Caki2 (cell line): ENCODE measurements at places on chromosomes 12 and 14.

DNA sequence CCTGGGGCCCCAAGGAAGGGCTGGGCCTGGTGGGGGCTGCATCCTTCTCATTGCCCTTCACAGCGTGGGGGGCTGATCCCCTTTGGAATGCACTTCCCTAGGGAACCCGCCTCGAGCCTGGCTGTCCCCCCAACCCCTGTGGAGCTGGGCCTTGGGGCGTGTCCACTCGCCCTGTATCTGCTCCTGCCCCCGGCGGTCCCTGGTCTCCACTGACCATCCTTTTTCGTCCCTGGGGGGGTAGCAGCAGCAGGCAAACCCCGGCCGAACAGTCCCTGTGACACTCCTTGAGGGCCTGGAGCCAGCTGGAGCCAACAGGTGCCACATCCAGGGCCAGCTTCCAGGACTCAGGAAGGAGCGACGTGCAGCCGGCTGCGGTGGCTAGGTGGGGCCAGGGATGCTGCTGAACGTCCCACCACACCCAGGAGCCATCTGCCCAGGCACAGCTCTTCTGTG, 9.4 kb upstream of the GPR132 start:
- no peak for DNase-seq

- DNase-seq, result no peak
These were observed 4.5 kb upstream of the MIA2 start for GRCh38 chr14:39229222-39229543.

GRCh38 chr12:128644664-128645296, 179.0 kb downstream of the SLC15A4 start:
- no peak for DNase-seq

DNA sequence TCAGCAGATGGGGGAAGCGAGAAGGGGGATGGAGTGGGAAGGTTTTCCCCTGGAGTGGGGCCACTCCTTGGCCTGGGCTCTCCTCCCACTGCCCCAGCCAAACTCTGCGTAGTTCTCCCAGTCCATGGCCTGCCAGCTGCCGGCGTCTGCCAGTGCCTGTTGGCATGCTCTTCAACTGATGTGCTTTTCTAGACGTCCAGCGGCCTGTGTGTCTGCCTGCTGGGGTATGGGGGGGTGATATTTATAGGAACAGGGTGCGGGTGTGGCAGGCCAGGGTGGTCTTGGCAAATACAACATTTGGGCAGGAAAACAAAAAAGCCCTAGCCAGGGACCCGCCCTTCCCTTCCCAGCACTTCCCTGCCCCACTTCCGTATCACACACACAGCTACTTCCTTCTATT, 786.3 kb upstream of the NOVA1 start:
- DNase-seq, result no peak

DNA sequence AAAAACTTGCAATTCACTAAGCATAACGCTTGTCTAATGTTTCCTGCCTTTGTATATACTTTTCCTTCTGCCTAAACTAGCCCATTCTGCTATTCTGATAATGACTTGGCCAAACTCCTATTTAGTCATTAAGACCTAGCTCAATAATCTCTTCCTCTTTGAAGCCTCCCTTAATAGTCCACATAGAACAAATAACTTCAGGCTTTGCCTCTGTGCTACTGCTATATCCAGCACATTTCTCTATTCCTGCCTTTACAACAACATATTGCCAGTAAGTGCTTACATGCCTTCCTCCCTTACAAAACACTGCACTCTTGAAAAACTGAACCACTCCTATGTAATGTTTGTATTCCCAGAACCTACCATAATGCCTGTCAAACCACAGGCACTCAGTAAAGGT, 13.8 kb downstream of the PRICKLE1 start:
- DNase-seq, result no peak

- DNase-seq, result peak; percentile 29
These were observed 67.2 kb downstream of the RIC8B start for GRCh38 chr12:106841510-106842302.

GRCh38 chr12:16833376-16834015, 227.5 kb upstream of the LMO3 start:
- DNase-seq, result no peak

GRCh38 chr12:102350070-102350469, 130.3 kb downstream of the IGF1 start:
- no peak for DNase-seq

- no peak for DNase-seq
These were observed 9.9 kb downstream of the SERPINA10 start for GRCh38 chr14:94282991-94283723.

- DNase-seq, result peak; percentile 87
These were observed at the start of gene PLEKHG3 for GRCh38 chr14:64704143-64704742. Gene PLEKHG3, plus strand, starts transcription at chr14:64704424. Its CDS starts 23,208 bp downstream, at chr14:64727632.

GRCh38 chr12:112518365-112518735, 99.6 kb downstream of the PTPN11 start:
- DNase-seq, result no peak

- DNase-seq, result no peak
These were observed 62.4 kb upstream of the PSMC1 start for GRCh38 chr14:90193925-90194324.

DNA sequence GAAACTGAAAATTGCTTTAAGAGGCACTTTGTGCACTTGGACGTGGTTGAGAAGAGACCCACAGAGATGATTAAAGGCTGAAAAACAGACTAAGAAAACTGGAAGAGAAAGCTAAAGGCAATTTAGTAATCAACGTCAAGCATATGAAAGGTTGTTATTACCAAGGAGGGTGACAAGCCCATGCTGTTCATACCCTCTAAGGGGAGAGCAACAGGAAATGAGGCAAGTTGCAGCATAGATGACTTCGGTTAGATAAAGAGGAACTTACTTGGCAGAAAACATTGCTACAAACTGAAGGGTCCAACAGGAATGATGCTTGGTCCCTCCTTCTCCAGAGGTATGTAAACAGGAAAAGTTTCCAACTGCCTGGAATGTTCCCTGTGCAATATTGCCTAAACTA, 107.8 kb downstream of the DUSP6 start:
- DNase-seq, result no peak

- DNase-seq, result no peak
These were observed 12.0 kb downstream of the MEG3 start for GRCh38 chr14:100837805-100838350.

GRCh38 chr12:11863478-11863906, 207.2 kb upstream of the BCL2L14 start:
- no peak for DNase-seq

DNA sequence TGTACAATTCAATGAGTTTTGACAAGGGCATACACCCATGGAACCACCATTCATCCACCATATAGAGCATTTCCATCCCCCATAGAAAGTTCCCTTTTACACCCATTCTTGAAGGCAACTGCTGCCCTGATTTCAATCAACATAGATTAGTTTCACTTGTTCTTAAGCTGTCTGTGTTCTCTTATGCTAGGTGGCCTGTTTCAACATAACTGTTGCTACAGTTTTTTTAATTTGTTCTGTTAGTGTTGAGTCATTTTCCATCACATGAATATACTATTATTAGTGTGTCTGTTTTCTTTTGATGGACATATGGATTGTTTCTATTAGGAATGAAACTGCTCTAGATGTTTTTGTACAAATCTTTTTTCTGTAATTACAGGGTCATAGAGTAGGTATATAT, 123.4 kb downstream of the PTPRQ start:
- DNase-seq, result no peak

DNA sequence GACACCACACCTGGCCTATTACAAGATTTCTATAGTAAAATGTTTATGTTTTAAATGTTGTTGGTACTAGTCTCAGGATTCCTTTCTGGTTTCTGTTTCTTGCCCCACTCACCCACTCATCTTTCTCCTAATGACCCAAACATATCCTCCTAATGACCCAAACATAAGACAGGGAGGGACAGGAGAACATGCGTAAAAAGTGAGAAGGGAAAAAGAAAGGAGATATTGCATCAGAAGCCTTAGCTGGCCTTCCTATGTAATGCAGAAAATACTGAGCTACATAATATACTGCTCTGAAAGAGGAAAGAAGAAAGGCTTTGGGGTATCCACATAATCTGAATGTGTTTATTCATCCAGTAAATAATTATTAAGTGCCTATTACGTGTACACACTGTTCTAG, 104.6 kb upstream of the GPHB5 start:
- no peak for DNase-seq

GRCh38 chr14:66070542-66071319, 415.4 kb upstream of the CCDC196 start:
- peak; percentile 13 for DNase-seq

DNA sequence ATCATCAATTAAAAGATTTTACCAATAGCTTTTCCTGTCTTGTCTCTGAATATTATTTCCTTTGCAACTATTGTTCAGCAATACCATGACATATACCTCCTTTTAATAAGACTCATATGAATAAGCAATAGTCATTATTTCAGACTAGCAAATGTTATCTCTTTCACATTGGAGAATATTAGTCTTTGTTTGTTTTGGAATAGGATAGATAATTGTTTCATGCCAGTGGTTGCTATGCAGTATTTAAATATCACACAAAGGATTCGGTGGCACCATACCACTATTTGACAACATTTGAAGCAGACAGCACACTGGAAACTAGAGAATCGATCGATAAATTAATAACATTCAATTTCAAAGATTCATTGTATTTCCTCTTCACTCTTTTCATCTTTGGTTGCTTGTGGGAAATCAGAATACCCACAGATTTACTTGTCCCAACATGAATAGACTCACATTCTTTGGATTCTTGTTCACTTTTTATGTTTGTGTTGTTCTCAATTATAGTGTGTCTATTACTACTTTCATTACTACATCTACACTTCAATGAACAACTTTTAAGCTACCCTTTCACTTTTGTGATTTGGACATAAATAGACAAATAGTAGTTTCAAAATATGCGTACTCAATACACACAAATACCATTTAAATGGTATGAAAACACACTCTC, 42.7 kb upstream of the TBPL2 start:
- no peak for DNase-seq

DNA sequence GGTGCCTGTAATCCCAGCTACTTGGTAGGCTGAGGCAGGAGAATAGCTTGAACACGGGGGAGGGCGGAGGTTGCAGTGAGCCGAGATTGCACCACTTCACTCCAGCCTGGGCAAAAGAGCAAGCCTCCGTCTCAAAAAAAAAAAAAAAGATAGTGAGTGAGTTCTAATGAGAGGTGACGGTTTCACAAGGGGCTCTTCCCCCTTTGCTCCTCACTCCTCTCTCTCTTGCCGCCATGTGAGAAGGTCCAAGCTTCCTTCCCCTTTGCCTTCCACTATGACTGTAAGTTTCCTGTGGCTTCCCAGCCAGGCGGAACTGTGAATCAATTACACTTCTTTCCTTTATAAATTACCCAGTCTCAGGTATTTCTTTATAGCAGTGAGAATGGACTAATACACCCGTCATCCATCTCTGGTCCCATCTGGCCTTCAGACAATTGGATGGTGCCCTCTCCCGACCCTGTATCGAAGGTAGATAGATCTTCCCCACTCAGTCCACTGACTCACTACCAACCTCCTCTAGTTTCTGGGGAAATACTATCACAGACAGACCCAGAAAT, 27.0 kb upstream of the RCOR1 start:
- no peak for DNase-seq
